ENCODE measurements at places on chromosomes 3 and 15.
A peak's percentile ranks its signal among the peaks of the same experiment; 100 is the strongest.

DNA sequence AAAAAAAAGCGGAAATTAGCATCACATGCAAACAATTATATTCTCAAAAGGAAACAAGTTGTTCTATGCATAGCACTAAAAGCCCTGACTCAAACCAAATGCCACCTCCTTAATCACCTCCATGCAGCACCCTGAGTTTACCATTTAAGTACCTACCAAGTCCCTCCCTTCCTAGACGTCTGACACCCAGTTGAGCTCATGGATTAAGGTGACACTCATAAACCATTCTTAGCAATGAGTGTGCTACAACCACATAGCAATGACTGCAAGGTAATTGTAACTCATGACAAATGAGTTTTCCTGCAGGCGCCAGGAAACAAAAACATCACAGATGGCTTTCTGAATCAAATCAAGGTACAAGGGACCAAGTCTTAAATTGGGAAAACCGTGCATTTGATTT lies 32.0 kb downstream of the WWTR1 start:
- DNase-seq: no peak

GRCh38 chr3:43307226-43307625 lies 20.9 kb downstream of the SNRK start:
- no peak for DNase-seq

DNA sequence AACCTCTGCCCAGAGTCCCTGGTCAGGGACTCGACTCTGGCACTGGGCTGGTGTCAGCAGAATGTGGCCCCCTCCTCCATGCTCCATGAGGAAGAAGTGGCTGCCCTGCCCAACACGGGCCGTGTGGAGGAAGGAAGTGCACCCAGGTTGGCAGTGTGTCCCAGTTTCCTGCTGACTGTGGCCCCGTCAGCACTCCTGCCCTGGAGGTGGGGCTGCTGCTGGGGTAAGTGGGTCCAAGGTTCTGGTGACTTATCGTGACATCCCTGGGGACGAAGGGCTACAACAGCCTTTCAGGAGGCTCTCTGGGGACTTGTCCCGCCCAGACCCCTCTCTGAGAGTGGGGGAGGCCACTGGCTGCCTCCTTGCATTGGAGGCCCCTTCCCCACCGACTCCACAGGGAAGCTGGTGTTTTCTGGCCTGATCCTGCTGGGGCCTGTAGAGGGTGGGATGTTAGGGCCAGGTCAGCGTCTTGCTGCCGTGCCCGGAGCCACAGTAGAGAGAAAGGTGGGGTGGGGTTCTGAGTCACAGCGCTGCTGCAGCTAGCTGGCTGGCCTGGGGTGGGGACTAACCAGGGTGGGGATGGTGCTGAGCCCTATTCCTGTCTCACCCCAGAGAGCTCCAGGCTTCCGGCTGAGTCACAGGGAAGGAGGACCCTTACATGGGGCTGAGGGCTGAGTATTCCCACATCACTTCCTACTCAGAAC lies 10.5 kb downstream of the SEMA4B start:
- peak; percentile 55 for DNase-seq

DNA sequence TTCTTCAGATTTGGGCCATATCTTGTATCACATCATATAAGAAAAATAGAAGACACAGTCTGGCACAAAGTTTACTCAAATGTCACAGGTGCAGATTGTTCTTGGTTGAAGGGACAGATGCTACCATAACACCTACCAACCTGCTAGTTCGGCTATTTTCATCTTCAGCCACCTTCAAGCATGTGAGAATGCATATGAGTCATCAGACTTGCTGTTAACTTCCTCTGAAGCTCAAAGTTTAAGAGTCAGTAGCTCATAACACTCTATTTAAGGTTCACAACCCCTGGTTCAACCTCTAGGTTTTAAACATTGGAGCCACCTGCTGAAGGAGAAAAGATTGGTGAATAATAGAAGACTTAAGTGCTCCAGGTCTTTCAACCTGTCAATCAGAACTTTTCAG lies 522.8 kb downstream of the NLGN1 start:
- DNase-seq: no peak

DNA sequence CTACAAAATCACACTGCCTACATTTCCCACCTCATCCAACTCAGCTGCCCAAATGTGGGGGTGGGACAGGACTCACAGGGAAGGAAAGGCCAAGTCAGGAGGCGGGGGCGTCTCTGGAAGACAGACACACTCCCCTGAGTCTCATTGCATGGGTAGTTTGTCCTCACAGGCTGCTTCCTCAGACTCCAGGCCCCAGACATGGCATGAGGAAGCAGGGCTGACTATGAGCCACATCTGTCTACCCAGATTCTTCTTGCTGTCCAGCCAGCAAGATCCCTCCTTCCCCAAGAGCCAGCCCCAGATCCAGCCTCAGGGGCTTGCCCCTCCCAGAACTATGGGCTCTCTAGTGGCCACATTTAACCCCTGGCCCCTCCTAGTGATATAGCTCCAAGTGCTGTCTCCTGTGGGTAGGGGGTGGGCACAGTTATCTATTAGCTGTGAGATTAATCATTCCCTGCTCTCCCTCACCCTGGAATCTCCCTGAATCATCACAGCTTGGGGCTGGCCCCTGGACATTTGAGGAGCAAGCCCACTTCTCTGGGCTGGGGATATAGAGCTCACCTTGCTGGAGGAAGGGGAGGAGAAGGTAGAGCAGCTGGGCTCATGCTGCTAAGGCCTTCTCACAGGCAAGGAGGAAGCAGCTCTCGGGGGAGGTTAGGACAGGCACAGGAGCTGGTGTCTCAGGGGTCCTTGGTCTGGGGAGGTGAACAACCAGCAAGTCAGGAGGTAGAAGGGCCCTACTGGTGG lies 2.1 kb upstream of the CCDC33 start:
- DNase-seq: no peak

DNA sequence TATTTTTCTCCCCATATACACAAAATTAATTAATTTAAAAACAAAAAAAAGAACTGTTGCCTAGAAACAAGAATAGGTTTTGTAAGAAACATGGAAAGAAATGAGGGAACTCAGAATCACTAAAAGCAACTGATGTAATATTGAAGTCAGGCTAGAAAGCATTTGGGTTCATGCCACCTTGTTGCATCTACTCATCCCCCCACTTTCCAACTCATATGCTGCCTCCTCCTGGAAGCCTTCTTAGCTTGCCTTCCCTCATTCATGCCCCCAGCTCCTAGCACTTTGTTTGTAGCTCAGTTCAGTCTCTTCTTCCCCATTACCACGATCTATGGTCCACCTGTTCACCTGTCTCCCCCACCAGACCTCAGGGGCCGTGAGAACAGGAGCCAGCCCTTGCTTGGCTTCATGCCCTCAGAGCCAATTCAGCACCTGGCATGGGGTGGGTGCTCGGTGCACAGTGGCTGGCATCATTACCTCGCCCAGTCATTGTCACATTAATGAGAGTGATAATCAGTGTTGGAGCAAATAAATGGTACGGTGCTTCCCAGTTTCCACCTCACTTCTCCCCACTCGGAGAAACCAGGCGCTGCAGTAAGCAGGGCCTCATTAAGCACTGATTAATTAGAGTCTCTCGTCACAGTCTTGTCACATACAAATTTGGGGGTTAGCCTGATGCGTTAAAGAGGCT lies 62.4 kb upstream of the SLC6A1 start:
- no peak for DNase-seq

GRCh38 chr15:41840673-41841072 lies 2.0 kb downstream of the PLA2G4B start:
- DNase-seq: no peak

- no peak for DNase-seq
These were observed 31.8 kb downstream of the CYP8B1 start for GRCh38 chr3:42843713-42844411.

All from fibroblast of upper back skin (primary cell).